ENCODE measurements at places on chromosomes 2 and 18.
A peak's percentile ranks its signal among the peaks of the same experiment; 100 is the strongest.

DNA sequence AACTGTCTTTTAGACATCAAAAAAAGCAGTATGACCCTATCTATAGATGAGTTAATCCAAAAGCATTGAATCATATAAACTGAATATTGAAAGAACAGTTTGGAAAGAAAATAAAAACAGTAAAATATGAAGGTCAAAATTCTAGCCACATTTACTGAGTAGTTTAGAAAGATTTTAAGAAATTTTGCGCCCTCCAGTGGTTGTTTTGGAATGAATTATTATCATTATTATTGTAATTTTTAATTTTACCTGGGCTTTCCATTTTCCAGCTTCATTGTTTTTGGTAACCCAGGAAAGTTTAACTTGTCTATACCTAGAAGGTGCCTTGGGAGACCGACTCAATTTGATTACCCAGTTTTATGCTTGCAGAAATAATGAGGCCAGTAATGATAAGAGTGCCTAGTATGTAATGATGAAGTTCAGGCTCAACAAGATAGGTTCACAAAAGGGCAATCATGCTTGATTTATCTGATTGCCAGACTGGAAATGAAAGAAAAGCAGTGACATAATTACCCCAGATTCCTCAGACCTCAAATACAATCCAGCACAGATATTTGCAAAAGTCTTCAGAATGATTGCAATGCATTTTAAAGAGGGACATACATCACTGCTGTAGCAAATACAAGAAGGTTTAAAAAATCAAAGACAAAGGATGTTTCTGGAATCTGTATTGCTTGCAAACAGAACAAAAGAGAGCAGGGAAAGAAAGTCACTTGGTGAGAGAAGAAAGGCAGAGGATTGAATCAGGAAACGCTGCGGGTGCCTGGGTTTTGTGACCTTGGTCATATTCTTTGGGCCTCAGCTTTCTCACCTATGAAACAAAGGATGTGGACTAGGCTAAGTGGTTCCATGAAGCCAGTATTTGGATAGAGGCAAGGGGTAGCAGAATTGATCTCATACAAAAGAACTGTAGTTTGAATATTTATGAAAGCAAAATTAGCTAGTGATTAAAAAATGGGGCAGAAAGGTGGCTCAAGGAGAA, 153.8 kb downstream of the MAP2 start:
- no peak for DNase-seq

DNA sequence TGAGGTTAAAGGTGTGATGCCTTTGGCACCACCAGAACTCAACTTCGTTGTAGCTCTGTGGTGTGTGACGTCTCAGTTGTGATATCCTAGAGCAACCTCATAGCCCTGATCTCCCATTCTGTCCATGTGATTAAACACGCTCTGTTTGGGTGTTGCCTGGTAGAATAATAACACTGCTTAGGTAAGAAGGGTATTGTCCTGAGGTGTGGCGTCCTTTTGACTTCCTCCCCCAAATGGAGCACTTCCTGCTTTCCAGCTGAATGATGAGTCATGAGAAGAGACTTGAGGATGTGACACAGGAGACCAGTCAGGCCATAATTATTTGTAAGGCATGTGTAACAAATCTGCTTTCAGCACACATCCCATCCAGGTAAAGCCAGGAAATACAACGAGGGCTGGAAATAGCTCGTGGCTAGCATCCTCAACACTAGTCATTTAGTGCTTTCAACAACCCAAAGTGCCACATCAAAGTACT, 100.7 kb downstream of the RAPGEF4 start:
- no peak for DNase-seq

- DNase-seq = peak; percentile 31
Measured at GRCh38 chr18:60549338-60549960, 176.9 kb upstream of the MC4R start.

DNA sequence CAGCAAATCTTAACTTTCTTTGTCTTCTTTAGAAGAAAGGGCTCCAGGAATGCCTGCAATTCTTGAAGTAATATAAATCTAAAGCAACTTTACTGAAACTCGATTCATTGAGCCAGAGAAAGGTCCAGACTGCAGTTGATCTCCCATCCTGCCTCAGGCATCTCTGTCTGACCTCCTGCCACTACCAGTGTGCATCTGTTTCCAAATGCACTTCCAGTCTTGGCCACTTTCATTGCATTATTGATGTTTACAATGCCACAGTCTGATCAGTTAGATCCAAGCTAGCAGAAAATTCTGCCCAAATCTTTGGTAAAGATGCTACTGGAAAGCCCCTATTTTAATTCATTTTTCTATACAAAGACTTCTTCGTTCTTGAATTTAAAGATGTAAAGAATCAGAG, 158.0 kb downstream of the RAPGEF4 start:
- DNase-seq = no peak

DNA sequence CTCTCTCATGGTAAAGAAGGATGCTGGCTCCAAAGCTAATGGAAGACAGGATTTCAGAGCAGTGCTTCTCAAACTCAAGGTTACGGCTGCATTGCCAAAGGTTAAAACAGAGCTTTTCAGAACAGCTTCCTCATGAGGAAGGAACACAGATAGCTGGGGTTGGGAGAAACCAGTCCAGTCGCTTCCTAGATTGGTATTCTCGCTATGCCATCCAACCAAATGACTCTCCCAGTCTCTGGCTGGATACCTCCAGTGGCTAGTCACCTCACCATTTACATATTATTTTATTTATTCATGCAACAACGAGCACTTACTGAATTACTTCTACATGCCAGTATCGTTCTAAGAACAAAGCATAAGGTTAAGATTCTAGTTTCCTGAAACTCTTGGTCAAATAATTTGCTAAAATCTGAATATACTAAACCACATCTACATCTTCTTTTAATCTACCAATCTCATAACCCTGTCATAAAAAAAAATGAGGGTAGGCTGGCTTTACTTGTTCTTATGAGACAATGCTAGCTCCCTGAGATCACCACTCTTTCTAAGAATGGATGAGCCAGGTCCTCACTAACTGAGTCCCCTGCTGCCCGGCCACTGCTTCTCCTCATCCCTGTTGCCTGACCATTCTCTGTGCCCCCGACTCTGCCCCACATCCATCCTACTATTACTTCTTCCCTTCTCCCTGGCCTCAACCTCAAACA, 20.4 kb downstream of the KDSR start:
- DNase-seq = no peak

- DNase-seq = no peak
Measured at GRCh38 chr2:119523383-119523951, 816 bp downstream of the SCTR start.

GRCh38 chr2:107785756-107786155, 40.9 kb upstream of the RGPD4 start:
- DNase-seq = no peak

- DNase-seq = no peak
Measured at GRCh38 chr2:136917411-136917881, 152.1 kb downstream of the THSD7B start.

- DNase-seq = no peak
Measured at GRCh38 chr2:70746094-70746974, 21.7 kb downstream of the ADD2 start.

GRCh38 chr2:23460993-23461392, 76.0 kb downstream of the KLHL29 start:
- no peak for DNase-seq

DNA sequence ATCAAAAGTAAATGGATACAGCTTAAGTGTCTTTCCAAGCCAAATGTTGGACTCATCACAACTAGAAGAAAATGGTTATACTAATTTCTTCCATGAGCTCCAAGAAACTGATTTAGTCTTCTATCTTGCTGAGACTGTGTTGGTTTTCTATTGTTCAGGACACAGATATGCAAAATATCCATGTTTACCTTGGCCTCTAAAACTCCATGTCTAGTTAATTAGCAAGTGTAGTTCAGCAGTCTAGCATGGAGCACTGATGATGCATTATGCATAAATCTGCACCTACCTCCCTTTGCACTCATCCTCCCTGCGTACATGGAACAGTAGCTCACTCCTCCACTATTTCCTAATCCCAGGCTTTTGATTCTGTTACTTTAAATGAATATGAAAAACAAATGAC, 731.4 kb upstream of the CHAC2 start:
- no peak for DNase-seq

DNA sequence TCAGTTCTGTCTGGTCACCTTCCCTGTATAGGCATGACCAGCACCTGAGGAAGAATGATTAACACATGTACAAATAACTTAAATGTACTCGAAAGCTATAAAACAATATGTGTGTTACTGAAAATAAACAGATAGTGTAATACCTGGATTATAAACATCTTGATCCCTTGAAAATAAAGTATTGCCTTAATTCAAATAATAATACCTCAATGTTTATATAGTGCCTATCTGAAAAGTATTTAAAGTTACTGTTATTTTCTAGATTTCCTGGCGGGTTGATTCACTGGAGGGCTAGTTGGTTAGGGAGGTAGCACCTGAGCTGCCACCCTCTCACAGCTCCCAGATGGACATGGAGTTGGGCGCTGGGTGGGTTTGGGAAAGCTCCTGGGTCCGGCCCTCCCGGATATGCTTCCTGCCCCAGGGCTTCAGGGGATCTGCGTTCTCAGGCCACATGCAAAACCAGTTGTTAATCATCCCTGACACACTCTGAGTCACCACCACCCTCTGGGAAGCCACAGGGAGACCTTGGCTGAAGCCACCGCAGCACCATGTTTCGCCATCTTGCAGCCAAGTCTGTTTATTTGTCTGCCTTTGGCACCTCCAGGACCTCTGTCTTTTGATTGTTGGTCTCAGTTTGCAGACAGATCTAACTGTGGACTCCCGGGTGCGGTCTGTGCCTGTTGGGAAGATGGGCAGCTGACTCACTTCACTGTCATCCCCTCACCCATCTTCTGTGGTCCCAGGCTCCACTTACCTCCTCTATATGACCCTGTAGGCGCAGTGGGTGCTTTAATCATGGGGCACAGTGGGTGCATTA, 35.3 kb downstream of the RAB31 start:
- DNase-seq = peak; percentile 52

- no peak for DNase-seq
Measured at GRCh38 chr2:30786923-30787685, 20.1 kb downstream of the CAPN13 start.

GRCh38 chr2:8239531-8240088, 442.2 kb upstream of the ID2 start:
- peak; percentile 51 for DNase-seq

- no peak for DNase-seq
Measured at GRCh38 chr2:98025481-98026037, 29.8 kb upstream of the TMEM131 start.

GRCh38 chr2:231960810-231961348, 634 bp upstream of the DIS3L2 start:
- DNase-seq = no peak

DNA sequence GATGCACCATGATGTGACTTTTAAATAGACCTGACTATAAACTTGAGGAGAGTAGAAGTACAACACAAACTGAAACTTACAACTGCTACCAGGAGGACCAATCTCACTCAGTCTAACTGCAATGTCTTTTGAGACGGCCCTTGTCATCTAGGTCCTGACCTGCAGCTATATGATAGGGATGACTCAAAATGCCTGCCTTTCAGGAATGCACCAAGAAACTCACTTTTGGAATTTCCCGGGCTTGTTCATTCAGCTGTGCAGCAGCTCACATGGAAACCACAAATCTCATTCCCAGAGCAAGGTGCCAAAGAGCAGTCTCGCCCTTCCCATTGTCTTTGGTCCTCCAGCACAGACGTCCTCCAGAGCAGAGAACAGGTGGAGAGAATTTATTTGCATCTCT, 113.7 kb downstream of the SPOPL start:
- peak; percentile 14 for DNase-seq

DNA sequence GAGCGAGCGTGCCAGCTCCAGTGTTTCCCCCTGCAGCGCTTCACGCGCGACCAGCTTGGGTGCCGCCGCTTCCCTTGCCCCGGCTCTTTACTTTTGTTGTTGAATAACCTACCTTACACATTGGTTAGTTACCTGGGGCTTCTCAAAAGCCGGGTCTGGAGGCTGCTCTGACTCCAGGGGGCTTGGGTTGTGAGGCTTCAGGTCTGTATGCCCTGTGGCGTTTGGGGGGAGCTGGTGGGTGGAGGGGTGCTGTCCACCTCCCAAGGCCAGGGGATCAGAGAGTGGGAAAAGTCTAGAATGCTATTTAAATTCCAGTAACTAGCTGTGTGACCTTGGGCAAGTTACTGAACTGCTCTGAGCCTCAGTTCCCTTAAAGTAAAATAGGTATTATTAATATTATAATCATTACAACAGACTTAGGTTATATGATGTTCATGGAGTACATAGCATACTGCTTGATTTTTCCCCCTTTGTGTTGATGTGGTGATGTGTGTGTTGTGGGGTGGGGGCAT, 770 bp downstream of the LYPD6B start:
- DNase-seq = no peak

DNA sequence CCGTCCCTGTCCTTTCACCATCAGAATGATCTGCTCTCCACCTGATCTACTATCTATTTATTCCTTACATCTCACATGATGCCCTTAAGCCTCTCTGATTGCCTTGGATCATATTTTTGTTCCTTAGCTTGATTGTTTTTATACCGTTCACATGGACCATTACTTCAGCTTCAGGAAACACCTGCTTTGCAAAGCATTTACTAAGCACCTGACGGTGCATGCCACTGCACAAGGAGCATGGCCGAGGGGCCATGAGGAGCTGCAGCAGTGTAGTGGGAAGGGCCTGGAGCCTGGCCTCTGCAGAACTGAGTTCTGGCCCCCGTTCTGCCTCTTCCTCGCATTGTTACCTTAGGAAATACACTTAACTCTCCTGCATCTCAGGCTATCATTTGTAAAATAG, 124.1 kb upstream of the NDUFV2 start:
- no peak for DNase-seq

- no peak for DNase-seq
Measured at GRCh38 chr2:179518830-179519229, 254.2 kb upstream of the SESTD1 start.

GRCh38 chr2:24580561-24580960, 89.5 kb downstream of the NCOA1 start:
- DNase-seq = no peak

GRCh38 chr2:158914731-158915130, 53.7 kb upstream of the TANC1 start:
- no peak for DNase-seq

GRCh38 chr2:50879457-50879856, 152.5 kb downstream of the NRXN1 start:
- DNase-seq = no peak

- DNase-seq = no peak
Measured at GRCh38 chr18:8623549-8624106, 14.4 kb downstream of the RAB12 start.

DNA sequence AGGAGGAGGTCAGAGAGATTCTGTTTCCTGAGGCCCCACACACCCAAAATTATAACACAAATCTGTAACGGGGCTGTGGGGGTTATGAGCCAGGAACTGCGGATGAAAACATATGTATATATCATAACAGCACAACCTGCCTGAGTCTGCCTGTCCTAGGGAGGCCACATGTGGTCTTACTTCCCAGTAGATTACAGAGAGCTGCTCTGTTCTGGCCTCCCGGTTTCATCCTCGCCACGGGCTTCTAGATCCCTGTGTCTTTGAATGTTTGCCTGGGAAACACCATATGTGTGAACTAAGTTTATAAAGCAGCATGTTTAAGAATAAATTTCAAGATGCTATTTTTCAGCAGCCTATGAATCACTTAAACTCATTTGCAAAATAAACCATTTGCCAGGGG, 124.0 kb downstream of the TMEM200C start:
- no peak for DNase-seq

- no peak for DNase-seq
Measured at GRCh38 chr2:55478610-55479304, 40.8 kb upstream of the CFAP36 start.

- no peak for DNase-seq
Measured at GRCh38 chr2:108922141-108922915, 66.7 kb downstream of the EDAR start.
